Activated CD4-positive, CD25-positive, alpha-beta regulatory T cell (primary cell): ENCODE measurements at places on chromosomes 5 and 9.

DNA sequence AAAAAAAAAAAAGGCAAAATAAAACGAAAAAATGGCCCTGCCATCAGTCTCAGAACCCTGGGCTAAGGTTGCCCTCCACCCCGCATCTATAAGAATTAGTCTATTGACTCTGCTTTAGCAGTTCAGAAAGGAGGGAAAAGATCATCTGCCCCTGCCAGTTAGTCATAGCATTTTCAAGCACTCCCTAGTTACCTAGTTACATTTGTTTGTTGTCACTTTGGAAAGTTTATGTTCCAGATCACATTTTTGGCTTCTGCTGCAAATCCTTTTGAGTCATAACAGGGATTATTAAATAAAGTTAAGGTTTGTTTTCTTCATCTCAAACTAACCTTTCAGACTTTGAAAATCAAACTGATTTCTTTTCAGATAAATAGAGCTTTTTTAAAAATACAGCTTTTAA lies 52.1 kb downstream of the AQP7 start:
- DNase-seq, result no peak

- peak; percentile 76 for DNase-seq
These were observed 63.4 kb upstream of the ABCA1 start for GRCh38 chr9:104991144-104991953.

- DNase-seq, result no peak
These were observed 84.1 kb upstream of the SPATA31D4 start for GRCh38 chr9:81844131-81844567.

DNA sequence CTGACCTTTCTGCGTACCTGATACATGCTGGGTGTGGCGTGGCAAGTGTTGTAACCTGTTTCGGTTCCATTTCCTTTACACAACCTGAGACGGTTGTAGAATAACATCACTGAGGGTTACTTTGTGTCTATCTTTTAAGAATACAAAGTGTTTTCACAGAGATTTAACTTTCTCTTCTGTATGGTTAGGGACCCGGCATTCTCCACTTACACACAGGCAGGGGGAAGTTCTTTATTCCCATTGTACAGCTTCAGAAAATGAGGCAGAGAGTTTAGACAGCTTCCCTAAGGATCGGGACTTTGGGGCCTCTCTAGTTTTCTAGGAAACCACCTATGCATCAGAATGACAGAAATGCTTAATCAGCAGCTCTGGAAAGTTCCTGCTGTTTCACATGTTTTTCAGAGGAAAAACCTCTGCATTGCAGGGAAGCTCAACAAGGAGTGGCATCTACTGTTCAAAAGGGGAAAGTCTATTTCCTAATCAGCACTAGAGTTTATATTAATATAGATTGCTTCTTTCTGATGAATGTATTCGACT lies 41.3 kb downstream of the CAST start:
- DNase-seq, result no peak
